Psoas muscle (tissue), 8 donors: ENCODE measurements at places on chromosomes 2 and 18. TPM values are rescaled to one million over a fixed set of nuclear protein-coding genes. Genes with fewer than 3 reads are reported as not detected.

The AMER3 gene
- polyA plus RNA-seq = not detected

The NRP2 gene
- polyA plus RNA-seq = 0.67 TPM

The TP53I3 gene
- 5.6 TPM for polyA plus RNA-seq

The ESCO1 gene
- 9.9 TPM for polyA plus RNA-seq

The PCARE gene
- 0.03 TPM for polyA plus RNA-seq
